Activated naive CD8-positive, alpha-beta T cell treated with anti-CD3 and anti-CD28 coated beads, Interleukin-2, amount 10 ng/mL, durations not matched to agents 7 days and 5 days (primary cell): ENCODE measurements at places on chromosomes 11 and 22. TPM values are rescaled to one million over a fixed set of nuclear protein-coding genes. Genes with fewer than 3 reads are reported as not detected.

OR4A15 gene
- total RNA-seq = not detected

DNA sequence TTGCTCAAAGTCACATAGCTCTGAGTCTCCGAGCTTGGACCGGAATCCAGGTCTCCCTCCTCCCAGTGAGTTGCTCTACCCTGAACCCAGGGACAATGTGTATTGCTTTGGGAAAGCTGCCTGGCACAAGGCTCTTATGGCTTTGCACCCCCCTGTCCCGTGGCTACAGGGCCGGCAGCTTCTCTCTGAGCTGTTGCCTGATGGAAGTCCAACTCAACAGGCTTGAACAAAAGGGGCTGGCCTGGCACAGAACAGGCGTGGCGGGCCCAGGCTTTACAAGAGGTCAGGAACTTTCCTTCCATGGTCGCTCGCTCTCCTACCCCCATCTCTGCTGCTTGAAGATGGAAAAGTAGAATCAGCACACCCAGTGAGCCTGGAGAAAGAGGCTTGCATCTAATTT, 34.3 kb downstream of the MYEOV start:
- DNase-seq = no peak

GRCh38 chr11:63564056-63564774, 1.0 kb upstream of the PLAAT2 start:
- no peak for DNase-seq

- no peak for DNase-seq
These were observed 59.1 kb downstream of the IGLL1 start for GRCh38 chr22:23520863-23521440.

- DNase-seq = no peak
These were observed 89.4 kb downstream of the PACS1 start for GRCh38 chr11:66159324-66159984.
